Neural crest cell (in vitro differentiated cells): ENCODE measurements at places on chromosomes 4 and X. TPM values are rescaled to one million over a fixed set of nuclear protein-coding genes. Genes with fewer than 3 reads are reported as not detected.
A peak's percentile ranks its signal among the peaks of the same experiment; 100 is the strongest.

- no peak within 1 kb of the TSS for H3K27ac ChIP-seq
- peaks cover 11% of the 10 kb centered on the region for H3K4me1 ChIP-seq
- DNase-seq, result peak; percentile 70
- no peaks in the 10 kb centered on the region for H3K36me3 ChIP-seq
- H3K4me3 ChIP-seq, result peak within 1 kb of the TSS; percentile 58
These were observed at the start of gene SYN1 for GRCh38 chrX:47619486-47620302. Gene SYN1 (minus strand): TSS chrX:47619857. CDS start chrX:47619728, 129 bp downstream.

DNA sequence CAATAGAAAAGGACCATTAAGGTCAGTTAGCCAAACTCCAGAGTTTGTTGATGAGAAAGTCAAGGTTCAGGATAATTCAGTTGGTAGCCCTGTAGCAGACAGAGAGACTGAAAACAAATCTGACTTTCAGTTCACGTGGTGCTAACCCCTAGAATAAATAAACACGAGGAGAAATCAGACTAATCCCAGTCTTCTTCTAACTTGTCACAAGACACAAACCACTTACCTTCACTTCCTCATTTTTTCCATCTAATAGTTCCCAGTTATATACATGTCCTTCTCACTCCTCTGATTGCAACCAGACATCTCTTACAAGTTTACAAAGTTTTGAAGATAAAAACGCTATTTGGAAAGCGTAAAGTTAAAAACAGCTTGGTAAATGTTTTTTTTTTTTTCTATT, 7.7 kb downstream of the TLR7 start:
- DNase-seq, result no peak
- H3K27ac ChIP-seq, result no peak overlapping the region
- no peaks in the 10 kb centered on the region for H3K36me3 ChIP-seq
- H3K27me3 ChIP-seq, result no peaks in the 10 kb centered on the region
- H3K4me1 ChIP-seq, result peaks cover 17% of the 10 kb centered on the region

GRCh38 chr4:82721819-82722423, 76.7 kb downstream of the SCD5 start:
- no peaks in the 10 kb centered on the region for H3K27me3 ChIP-seq
- DNase-seq, result no peak
- no peaks in the 10 kb centered on the region for H3K36me3 ChIP-seq
- H3K27ac ChIP-seq, result no peak overlapping the region
- no peak overlapping the region for H3K4me3 ChIP-seq
- peaks cover 6% of the 10 kb centered on the region for H3K4me1 ChIP-seq

- H3K27me3 ChIP-seq, result peaks cover 33% of the 10 kb centered on the region
- H3K36me3 ChIP-seq, result no peaks in the 10 kb centered on the region
- H3K27ac ChIP-seq, result no peak overlapping the region
- no peak for DNase-seq
- H3K4me1 ChIP-seq, result no peaks in the 10 kb centered on the region
These were observed 25.1 kb downstream of the MSX1 start for GRCh38 chr4:4884611-4885010.

DNA sequence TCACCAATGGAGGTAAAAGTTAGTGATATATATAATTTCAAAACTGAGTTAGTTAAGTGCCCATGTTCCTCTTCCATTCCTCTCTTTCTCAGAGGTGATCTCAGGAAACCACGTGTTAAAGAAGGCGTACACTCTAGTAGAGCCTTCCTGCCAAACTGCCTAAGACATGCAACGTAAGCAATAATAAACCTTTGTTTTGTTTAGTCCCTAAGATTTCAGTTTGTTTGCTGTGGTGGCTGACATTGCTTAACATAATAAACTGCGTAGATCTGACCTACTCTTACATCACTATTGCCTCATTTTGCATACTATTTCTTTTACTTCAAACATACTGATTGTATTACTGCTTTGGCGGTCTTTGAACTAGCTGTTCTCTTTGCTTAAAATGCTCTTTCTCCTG, 99.2 kb downstream of the JADE1 start:
- H3K4me1 ChIP-seq, result peaks cover 21% of the 10 kb centered on the region
- H3K27me3 ChIP-seq, result no peaks in the 10 kb centered on the region
- H3K4me3 ChIP-seq, result no peak overlapping the region
- no peak for DNase-seq
- no peaks in the 10 kb centered on the region for H3K36me3 ChIP-seq

DNA sequence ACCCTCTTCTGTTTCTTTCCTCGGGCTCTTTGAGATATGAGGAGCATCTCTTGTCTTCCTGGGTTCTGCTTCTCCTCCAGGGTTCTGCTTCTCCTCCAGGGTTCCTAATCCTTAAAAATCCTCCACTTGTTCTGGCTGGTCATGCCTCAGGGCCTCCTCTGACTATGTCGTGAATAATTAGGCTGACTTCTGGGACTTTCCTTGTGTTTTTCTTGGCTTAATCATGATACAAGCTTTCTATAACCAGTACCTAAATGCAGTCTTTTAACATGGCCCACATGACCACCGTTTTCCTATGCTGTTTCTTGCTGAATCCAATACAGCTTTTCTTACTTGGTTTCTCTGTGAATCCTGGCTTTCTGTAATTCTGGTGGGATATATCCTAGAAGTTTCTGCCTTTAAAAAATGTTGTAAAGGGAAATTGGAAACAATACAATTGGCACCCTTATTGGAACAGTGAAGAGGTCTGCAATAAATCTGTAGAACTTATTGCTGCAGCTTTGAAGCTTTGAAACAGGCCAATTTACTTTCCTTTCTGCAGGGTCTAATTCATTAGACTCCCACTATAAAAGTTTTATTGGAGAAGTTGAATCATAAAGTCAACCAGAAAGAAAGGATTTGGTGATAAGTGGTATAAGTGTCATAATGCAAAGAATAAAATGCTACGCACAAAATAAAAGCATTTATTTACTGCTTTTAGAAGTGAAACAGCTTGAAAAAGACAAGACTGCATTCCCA, 213.1 kb downstream of the UGT8 start:
- H3K27ac ChIP-seq, result no peak overlapping the region
- no peak for DNase-seq
- H3K4me3 ChIP-seq, result no peak overlapping the region
- no peaks in the 10 kb centered on the region for H3K4me1 ChIP-seq

DNA sequence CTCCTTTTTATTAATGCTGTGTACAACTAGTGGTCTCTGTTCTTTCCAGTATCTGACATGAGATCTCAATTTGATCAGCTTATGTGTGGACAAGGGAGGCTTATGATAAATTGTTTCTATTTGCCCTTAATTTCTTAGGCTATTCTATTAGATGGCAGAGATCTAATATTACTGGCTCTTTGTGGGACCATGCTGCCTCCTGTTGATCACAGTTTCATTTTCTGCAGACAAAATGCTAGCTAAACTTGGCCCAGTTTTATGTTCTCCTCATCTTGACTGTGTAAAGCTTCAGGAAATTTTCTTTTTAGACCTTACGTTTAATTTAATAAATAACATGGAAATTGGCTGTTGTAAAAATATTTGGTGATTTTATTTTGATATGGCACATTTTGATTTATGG, 627.1 kb upstream of the AADAT start:
- no peak overlapping the region for H3K27ac ChIP-seq
- H3K36me3 ChIP-seq, result no peaks in the 10 kb centered on the region
- no peak for DNase-seq

RENBP gene
- 11.4 and 11.8 TPM in 2 replicates for total RNA-seq
